ENCODE measurements at places on chromosomes 12 and 14. TPM values are rescaled to one million over a fixed set of nuclear protein-coding genes. Genes with fewer than 3 reads are reported as not detected.

LRP1-AS gene
- total RNA-seq, result 1.0 TPM

CIROP gene
- total RNA-seq, result not detected

NR1H4 gene
- total RNA-seq, result not detected

SYCP3 gene
- total RNA-seq, result not detected

RTL1 gene
- total RNA-seq, result 9.4 TPM

LMO3 gene
- 2.6 TPM for total RNA-seq

KRT3 gene
- not detected for total RNA-seq

CAPZA3 gene
- not detected for total RNA-seq

ACSS3 gene
- total RNA-seq, result 14.6 TPM

CTSG gene
- 0.52 TPM for total RNA-seq

PMCH gene
- total RNA-seq, result not detected

ADAM21 gene
- not detected for total RNA-seq

KDM5A gene
- total RNA-seq, result 36.0 TPM

TCL1B gene
- total RNA-seq, result 1.0 TPM

ZNF84 gene
- total RNA-seq, result 20.9 TPM

LYSET gene
- 7.3 TPM for total RNA-seq

LRRC10 gene
- 0.52 TPM for total RNA-seq

ADSS1 gene
- 89.8 TPM for total RNA-seq

KRT6C gene
- total RNA-seq, result not detected

GPR84 gene
- not detected for total RNA-seq

SERPINA12 gene
- total RNA-seq, result not detected

TTLL5 gene
- total RNA-seq, result 13.6 TPM

NTF3 gene
- total RNA-seq, result 2.6 TPM

CEP170B gene
- 1.6 TPM for total RNA-seq

C14orf132 gene
- total RNA-seq, result 8.9 TPM

PLEKHG7 gene
- total RNA-seq, result 0.52 TPM

Measured in skeletal muscle tissue (tissue), 5 donors.